ENCODE measurements at places on chromosomes 7 and 10. TPM values are rescaled to one million over a fixed set of nuclear protein-coding genes. Genes with fewer than 3 reads are reported as not detected.

PSPH gene
- 36.6 TPM for polyA plus RNA-seq

- DNase-seq: no peak
Measured at GRCh38 chr10:31871266-31872065, 57.2 kb downstream of the ARHGAP12 start.

SYPL1 gene
- 151 TPM for polyA plus RNA-seq

DNA sequence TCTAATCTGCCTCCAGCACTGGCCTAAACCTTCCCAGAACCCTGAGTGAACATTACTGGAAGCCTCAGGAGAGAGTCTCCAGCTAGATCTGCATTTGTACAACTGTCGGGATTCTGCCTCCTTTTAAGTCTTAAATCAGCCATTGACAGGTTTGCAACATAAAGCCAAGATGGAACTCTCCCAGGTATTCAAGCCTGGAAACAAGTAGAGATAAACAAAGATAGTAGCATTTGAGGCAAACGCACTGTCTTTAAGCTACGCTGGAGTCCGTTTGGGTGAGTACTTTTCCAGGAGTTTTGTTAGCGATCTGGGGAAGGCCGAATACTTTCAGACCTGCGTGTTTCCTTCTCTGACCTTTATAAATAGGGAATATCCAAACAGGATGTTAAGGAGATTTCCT is 317.2 kb upstream of the FZD8 start:
- no peak for DNase-seq

OTUD1 gene
- polyA plus RNA-seq: 29.7 TPM

DNA sequence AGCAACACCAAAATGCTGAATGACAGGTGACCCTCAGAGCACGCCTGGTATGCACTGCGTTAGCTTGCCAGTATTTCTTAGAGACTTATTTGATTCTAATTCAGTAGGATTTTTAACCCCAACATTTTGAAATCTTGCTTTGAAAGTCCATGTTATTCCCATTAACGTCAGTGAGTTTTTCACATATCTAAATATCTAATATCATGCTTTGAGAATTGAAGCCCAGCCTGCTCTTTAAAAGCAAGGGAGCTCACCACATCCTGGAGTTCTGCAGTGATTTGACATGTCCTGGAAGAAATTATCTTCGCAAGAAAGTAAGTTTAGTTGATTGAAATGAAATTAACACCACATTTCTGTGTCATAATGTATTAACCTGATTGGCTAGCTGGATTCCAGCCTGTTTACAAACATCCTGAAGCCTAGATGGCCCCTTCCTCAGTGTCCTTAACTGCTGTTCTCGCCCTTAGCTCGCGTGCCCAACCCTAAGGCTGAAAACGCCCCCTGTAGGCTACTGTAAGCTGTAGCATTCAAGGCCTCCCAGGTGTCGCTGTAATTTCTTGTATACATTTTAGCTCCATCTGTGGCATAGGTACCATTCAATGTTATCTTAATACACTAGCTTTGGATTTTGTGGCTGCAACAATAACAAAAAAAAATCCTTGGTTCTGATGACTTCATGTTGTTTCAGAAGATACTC is 191.5 kb downstream of the MGMT start:
- no peak for DNase-seq

DNA sequence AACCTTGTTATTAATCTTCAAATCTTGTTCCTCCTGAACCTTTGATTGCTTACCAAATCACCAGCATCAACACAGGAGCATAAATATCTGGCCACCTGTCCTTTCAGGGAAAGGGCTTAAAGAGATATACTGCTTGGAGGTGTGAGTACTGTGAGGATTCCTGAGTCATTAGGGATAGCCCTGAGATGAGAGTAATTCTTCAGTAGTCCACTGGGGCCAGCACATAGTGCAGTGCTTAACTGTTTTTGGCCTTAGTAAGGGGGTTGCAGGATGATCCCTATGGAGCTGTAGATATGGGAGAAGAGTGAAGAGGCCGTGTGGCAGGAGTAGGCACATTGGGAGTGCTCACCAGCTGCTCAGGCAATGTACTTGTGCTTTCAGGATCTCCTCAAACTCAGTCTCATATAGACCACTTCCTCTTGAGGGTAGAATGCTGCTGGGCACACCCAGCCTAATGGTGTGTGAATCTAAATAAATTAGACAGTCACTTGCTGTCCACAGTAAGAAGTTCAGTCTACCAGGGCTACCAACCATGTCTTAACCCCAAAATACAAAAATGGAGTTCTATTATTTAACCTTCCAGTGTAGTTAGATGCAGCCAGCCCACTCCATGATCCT is 26.5 kb upstream of the GPR141 start:
- no peak for DNase-seq

DNA sequence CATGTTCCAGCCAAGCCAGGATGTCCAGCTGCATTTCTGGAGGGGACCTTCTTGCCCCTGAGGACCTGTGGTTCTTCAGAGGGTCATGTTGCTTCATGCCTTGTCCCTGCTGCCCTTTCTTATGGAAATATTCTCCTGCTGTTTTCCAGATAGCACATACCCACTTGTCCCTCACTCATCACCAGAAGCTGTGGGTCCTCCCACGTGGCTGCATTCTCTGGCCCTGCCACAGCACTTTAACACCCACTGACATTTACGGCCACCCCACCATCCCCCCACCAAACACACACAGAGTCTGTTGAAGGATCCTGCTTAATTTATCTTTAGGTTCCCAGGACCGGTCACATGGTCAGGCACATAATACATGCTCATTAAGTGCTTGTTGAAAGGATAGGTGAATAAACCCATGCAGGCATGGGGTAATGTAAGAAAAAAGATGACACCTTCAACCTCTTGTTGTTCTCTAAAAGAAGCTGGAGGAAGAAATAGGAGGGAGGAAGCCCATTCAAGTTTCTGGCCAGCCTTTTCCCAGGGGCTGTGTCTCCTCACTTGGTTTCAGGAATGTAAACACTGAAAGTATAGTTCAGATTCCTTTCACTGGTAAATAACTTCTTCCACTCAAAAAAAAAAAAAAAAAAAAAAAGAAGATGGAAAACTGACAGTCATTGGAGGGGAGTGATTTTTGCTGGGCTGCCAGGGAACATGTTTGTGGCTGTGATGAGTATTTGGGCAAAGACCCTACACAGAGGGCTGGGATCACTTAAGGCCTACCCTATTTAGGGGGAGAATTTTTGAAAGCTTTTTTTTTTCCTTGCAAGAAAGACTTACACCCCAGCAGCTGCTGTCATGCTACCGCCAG is 19.8 kb upstream of the BMPER start:
- no peak for DNase-seq

- DNase-seq: no peak
Measured at GRCh38 chr10:5611899-5612680, 54.3 kb downstream of the ASB13 start.

GRCh38 chr10:2948127-2948854 is 119.1 kb upstream of the PFKP start:
- DNase-seq: no peak

DNA sequence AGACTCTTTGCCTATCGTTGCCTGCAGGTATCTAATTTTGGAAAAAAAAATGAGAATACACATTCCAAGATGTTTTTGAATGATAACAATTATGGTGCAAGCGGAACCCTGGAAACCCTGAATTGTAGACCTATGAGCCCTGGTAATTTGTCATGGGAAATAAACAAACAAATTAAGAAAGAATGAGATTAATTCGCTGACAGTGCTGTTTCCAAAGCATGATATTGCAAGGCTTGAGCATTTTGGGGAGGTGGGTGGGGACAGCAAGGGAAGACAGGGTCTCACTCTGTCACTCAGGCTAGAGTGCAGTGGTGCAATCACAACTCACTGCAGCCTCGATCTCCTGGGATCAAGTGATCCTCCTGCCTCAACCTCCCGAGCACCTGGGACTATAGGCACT is 900.3 kb downstream of the IPMK start:
- DNase-seq: no peak

- DNase-seq: no peak
Measured at GRCh38 chr7:68295386-68295785, 1298.8 kb downstream of the TYW1 start.
